ENCODE measurements at places on chromosomes 12 and 14.

- DNase-seq: no peak
These were observed 470.9 kb upstream of the STXBP6 start for GRCh38 chr14:25520821-25521220.

DNA sequence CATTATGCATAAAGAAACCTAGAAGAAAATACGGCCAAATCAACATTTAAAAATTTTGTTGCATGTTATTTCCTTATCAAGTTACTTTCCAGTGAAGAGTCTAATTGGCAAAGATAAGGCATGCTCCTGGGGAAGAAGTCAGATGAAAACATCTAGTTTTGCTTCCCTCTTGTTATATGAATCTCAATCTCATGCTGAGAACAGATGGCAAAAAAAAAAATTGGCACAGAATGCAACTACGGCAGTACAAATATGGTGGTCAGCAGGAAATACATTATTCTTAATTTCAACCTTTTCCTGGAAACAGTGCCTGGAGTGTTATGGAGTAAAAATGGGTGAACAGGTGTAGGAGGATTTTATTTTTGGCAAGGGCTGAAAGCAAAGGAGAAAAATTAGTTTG is 32.8 kb downstream of the HECTD4 start:
- DNase-seq: no peak

- DNase-seq: no peak
These were observed 59.5 kb downstream of the DAAM1 start for GRCh38 chr14:59247801-59248584.

- no peak for DNase-seq
These were observed 85.0 kb upstream of the ARID2 start for GRCh38 chr12:45644541-45644940.

GRCh38 chr12:92248977-92249376 is 103.3 kb upstream of the BTG1 start:
- no peak for DNase-seq

GRCh38 chr12:67747869-67748742 is 99.6 kb downstream of the DYRK2 start:
- DNase-seq: no peak

DNA sequence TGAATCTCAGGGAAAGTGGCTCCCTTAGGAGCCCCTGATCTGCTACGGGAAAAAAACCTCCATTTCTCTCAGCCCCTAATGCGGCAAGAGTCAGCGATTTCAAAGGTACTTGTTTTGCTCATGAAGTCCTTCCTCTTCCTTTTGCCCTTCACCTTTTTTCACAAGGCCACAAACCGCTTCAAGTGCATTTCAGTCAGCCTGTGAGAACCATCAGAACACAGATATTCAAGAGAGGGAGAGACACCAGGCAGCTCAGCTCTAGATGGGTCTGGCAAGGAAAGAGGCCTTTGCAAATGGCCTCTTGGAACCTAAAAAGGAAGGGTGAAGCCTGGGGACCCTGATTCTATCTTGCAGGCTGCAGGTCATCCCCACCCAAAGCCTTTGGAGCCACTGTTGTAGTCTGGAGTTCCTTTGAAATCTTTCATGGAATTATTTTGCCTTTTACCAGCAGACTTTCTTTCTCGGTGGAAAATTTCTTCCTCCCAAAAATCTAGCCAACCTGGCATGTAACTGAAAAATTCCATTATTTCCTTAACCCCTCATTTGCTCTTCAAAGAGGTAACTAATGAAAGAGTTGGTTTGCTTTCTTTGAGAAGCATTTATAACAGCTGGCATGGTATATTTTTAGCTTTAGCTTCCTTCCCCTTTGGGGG is 145.0 kb downstream of the SAMD4A start:
- DNase-seq: no peak

GRCh38 chr12:80317307-80317706 is 126.7 kb upstream of the PTPRQ start:
- no peak for DNase-seq

DNA sequence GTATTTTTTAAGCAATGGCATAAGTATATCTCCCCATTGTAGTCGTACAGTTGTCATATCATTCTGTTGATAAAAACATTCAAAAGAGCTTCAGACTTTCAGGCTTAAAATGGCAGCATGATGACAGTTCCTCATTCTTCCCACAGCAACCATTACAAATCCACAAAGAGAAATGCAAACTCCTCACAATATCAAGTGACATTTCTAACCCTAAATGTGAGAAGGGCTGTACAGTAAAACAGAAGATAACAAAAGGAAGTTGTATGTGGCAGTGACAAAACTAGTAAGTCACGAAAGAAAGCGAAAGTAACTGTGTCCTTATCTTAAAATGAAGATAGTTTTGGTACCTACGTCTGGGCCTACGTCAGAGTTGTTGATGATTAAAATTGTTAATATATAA is 46.7 kb downstream of the GXYLT1 start:
- DNase-seq: no peak

- DNase-seq: no peak
These were observed 115.4 kb downstream of the ESR2 start for GRCh38 chr14:64178814-64179213.

GRCh38 chr12:121217063-121217462 is 7.1 kb downstream of the P2RX4 start:
- no peak for DNase-seq

DNA sequence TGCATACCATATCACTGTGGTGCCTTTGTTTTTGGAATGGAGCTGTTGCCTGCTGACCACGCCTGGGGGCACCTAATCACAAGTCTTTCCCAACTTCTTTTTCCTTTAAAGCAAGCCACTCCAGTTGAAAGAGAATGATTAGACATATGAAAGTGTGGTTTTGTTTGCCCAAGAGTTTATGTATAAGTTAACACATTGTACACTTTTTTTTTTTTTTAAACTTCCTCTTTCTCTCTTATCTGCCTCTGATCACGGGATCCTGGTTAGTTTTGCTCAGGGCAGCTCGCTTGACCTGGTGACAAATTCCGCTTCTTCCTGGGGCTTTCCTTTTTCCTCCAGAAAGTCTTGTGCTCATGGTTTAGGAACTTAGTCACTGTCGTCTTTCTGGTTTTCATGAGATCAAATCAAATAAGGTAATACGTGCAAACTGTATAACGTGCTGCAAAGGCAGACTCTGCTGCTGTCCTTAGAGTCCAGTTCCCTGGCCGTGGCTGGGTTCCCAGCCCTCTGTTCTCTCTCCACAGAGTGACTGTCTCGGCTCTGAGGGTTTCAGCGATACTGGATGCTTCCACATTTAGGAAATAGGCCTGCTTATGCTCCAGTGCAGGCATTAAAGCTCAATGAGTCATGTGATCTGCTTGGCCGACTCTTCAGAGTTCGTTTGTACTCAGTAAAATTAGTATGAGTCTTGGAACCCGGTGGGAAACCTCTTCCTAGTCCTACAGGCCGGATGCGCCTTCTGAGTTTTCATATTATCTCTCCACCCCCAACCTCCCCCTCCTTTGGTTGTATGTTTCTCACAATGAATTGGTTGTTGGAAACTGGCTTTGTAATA is 15.2 kb downstream of the RASSF3 start:
- no peak for DNase-seq

GRCh38 chr14:65412856-65413738 is 567 bp downstream of the FUT8 start:
- no peak for DNase-seq

- DNase-seq: no peak
These were observed 8.8 kb downstream of the DTX1 start for GRCh38 chr12:113065126-113066007.

DNA sequence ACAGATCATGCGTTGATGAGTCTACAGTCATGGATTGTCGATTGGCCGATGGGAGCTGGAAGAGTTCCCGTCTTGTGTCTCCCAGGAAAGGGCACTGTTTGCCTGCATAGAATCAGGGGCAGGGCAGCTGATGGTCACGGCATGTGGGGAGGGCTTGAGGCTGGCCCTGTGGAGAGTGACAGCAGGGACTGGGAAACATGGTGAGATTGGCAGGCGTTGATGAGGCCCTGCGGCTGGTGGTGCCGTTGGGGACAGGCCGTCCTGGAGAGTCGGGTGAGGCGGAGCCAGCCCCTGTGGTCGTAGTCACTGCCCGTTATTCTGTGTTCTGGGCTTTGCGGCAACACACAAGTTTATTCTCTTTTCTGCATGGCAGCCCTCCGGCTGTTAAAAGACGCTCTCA is 52.9 kb downstream of the TECPR2 start:
- no peak for DNase-seq

DNA sequence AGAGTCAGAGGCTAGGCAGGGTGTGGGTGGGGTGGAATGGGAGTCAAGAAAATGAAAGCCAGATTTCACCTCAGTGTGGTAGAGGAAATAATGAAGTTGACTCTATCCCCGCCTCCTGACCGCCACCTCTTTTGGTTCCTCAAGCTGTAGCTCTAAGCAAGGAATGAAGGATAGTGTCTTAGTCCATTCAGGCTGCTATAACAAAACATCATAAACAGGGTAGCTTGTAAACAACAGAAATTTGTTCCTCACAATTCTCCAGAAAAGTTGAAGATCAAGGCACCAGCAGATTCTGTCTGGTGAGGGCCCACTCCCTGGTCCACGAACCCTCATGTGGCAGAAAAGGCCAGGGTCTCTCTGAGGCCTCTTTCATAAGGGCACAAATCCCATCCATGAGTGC is 109.1 kb upstream of the AMN1 start:
- DNase-seq: no peak

DNA sequence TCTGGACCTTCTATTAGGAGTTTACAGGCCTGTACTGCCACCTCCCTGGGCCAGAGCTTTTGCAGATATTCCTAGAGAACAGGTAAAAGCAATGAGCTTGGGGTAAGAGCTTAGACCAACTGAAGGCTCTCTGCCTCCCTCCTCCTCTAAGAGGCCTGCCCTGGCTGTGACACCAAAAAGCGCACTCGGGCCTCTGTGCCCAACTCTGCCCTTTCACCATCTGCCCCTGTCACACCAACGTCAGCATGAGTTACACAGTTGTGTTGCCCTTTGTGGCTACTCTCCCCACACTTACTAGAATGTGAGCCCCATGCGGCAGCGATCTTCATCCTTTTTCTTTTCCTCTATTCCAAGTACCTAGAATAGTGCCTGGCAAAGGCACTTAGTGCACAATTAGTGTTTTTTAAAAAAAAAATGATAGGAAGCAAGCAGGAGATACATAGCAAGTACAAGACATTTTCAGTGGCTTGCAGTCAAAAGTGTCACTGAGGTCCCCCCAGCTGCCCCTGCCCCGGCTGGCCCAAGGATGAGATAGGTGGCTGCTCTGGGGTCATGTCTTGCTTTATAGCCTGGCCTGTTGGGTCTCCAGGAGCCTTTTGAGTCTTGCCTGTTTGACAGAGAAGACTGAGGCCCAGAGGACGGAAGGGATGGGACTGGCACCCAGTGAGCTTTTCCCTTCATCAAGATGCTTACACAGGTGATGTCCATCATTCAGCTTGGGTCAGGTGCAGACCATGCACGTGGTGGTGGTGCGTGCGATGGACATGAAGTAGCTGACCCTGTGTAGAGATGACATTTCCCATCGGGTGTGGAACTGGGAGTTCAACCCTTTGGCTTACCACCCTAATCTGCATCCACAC is 12.5 kb downstream of the CKB start:
- no peak for DNase-seq

DNA sequence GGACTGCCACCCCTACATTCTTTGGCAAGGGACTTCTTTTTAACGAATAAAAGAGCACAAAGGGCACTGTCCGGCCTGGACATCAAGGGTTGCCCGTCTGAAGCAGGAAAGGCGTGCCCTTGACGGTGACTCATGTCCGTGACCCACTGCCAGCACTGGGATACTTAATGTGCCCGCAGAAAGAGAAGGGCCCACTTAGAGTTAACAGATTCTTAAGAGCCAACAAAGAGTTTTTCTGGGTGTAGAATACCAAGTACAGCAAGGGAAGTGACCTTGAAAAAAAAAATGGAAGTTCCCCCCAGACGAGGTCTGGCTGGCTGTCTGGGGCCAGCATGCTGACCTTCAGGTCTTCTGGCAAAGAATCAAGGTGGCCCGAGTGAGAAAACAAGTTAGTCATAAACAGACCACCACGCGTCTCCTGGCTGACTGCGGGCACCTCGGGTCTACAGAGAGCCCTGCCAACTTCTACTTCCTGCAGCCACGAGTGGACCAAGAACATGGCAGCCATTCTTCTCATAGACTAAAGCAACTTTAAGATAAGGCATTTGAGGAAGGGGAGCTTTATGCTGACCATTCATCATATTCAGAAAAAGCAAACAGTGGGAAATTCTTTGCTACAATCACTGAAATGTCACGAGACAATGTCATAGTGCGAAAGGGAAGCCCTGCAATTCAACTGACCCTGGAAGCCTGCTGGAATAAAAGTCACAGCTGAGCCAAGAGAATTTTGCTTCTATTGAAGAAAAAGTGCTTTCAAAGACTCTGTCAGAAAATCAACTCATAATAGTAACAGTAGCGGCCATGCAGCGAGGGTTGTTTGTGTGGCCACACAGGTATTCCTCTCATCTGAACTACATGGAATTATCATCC is 10.5 kb upstream of the SELPLG start:
- DNase-seq: no peak

GRCh38 chr14:50056435-50056834 is 59.9 kb downstream of the VCPKMT start:
- no peak for DNase-seq

DNA sequence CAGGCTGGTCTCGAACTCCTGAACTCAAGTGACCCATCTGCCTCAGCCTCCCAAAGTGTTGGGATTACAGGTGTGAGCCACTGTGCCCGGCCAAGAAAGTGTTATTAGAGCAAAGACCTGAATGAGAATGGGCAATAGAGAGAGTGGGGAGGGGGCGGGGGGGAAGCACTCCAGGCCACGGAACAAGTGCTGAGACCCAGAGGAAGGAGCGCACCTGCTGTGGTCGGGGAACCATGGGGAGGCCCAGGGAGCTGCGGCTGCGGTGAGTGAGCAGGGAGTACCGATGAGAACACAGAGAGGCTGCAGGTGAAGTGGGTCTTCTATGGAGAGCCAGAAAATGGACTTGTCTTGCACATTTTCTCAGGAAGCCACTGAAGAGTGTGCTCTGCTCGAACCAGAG is 10.8 kb downstream of the SMIM41 start:
- DNase-seq: no peak

GRCh38 chr14:58724702-58725101 is 86.9 kb downstream of the DACT1 start:
- no peak for DNase-seq

- no peak for DNase-seq
These were observed 26.0 kb downstream of the WBP11 start for GRCh38 chr12:14777271-14777670.

- no peak for DNase-seq
These were observed 19.3 kb downstream of the FOXN3 start for GRCh38 chr14:89397569-89398230.
